ENCODE measurements at places on chromosomes 6 and 20. TPM values are rescaled to one million over a fixed set of nuclear protein-coding genes. Genes with fewer than 3 reads are reported as not detected.

- DNase-seq: no peak
These were observed 361.4 kb upstream of the JAG1 start for GRCh38 chr20:11035211-11035610.

Gene ZNF311
- total RNA-seq: 3.1 TPM

DNA sequence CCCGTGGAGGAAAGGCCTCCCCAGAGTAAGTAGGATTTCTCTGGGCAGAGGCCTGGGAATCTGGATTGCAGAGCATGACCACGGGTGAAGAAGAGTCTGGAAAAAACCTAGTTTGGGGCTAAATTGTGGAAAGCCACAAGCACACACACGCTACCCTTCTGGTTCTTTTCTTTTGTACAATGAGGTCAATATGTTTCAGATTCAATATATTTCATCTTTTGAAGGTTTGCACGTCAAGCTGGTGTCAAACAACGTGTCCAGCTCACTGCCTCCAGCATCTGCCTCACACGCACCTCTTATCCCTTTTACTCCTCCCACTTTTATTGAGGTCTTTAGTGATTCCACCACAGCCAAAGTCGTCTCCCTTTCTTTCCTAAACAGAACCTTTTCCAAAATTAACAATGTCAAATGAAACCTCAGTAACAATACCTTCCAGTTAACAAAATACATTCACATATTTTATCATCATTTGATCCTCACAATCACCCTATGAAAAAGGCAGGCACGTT, 773 bp upstream of the EPB41L2 start:
- DNase-seq: no peak

DNA sequence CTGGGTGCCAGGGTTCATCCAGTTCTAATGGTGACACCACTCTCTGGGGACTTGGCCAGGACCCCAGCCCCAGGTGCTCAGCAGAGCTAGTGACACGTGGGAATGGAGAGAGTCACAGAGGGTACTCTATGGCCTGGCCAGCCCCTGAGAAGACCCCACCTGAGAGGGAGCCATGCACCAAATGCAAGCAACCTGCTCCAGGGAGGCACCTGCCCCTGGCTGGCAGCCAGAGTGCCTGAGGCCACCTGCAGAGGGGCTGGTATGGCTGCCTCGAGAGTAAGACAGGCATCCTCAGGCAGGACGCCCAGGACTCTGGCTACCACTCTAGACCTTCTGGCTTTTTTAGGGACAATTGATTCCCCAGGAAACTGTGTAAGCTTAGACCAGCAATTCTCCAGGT, 38.6 kb upstream of the CST7 start:
- DNase-seq: no peak

- DNase-seq: no peak
These were observed 101.5 kb downstream of the CAP2 start for GRCh38 chr6:17494919-17495318.

Gene OLIG3
- total RNA-seq: not detected
